Forelimb muscle (tissue), 1 donor: ENCODE measurements at places on chromosomes 1 and 21. TPM values are rescaled to one million over a fixed set of nuclear protein-coding genes. Genes with fewer than 3 reads are reported as not detected.

DNA sequence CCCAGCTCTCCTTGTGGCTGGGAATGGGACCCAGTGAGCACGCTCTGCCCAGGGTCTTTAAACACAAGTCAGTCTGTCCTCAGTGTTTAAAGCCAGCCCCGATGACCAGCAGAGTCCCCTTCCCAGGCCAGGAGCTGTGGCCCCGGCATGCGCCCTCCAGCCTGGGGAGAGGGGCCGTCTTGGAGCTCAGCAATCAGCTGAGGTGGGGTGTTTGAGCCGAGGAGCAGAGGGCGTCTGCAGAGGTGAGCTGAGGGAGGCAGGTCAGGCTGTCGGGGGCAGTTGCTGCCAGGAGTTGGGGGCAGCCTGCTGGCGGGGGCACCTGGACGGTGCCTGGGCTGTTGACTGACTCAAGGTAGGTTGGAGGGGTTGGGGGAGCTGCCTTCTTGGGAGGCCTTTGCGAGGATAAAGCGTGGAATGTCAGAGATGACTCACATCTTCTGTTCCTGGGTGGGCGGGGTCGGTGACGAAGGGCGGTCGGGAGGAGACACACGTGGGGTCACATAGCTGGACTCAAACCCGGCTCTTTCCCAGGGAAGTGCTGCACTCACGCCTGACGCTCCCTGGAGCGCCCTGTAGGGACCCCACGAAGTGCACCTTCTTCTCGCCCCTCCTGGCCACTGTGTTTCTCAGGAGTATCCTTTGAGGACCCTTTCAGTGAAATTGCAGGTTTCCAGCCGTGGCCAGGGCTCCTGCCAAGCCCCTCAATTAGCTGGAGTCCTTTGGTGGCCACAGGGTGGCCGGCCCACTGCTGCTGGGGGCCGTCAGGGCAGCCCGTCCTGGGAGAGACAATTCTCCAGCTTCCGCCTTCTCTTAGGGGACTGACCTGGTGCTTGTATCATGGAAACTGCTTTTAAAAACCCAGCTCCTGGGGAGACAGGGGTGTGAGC, 86.2 kb downstream of the SIK1 start:
- no peak for DNase-seq

- no peak for DNase-seq
Measured at GRCh38 chr1:35406103-35406502, 137.6 kb downstream of the ZMYM4 start.

NHLH1 gene
- polyA plus RNA-seq, result 0.59 TPM

RERE gene
- 72.2 TPM for polyA plus RNA-seq

- no peak for DNase-seq
Measured at GRCh38 chr21:42039470-42039901, 29.3 kb upstream of the ZBTB21 start.

GRCh38 chr1:19369396-19370090, 57.4 kb downstream of the SLC66A1 start:
- DNase-seq, result no peak

DNA sequence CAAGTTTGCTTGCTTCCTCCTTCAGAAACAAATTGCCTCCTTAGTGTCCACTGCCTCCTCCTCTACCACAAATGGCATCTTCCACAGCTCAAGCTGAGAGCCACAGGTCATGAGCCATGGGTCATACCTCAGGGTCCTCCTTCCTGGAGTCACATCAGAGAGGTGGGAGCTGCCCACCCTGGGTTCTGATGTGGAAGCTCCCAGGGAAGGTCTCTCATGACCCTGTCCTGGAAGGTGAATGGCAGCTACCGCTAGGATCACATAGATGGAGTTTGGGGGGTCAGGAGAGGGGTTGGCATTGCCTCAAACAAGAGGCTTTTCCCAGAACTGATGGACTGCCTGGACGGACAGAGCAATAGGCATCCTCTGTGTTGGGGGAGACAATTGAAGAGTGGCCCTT, 321.4 kb downstream of the MATN1 start:
- no peak for DNase-seq

OR2M3 gene
- 0.01 TPM for polyA plus RNA-seq

DENND2D gene
- 1.0 TPM for polyA plus RNA-seq
